Mononuclear cell (primary cell): ENCODE measurements at places on chromosomes 6 and 20. TPM values are rescaled to one million over a fixed set of nuclear protein-coding genes. Genes with fewer than 3 reads are reported as not detected.

GHRH gene
- total RNA-seq: not detected

BEND6 gene
- 1.0 TPM for total RNA-seq

BPIFA1 gene
- total RNA-seq: not detected

NOX3 gene
- not detected for total RNA-seq

ADGRB3 gene
- 0.10 TPM for total RNA-seq

LST1 gene
- 200 TPM for total RNA-seq

TSHZ2 gene
- 21.3 TPM for total RNA-seq

BMP5 gene
- total RNA-seq: not detected

NFYA gene
- 16.6 TPM for total RNA-seq

PREP gene
- 13.5 TPM for total RNA-seq

FRMD1 gene
- total RNA-seq: not detected

NKAIN2 gene
- total RNA-seq: not detected
